ENCODE measurements at places on chromosomes 4 and X.
A peak's percentile ranks its signal among the peaks of the same experiment; 100 is the strongest.

- DNase-seq: no peak
These were observed 52.3 kb upstream of the TRPC5OS start for GRCh38 chrX:111823703-111824102.

- DNase-seq: no peak
These were observed 81.2 kb downstream of the SHROOM3 start for GRCh38 chr4:76515975-76516843.

GRCh38 chr4:153393397-153393796 lies 48.9 kb downstream of the MND1 start:
- DNase-seq: no peak

- DNase-seq: peak; percentile 7
These were observed 179.0 kb downstream of the SCFD2 start for GRCh38 chr4:53186714-53187358.

GRCh38 chr4:56648021-56648823 lies 32.9 kb downstream of the HOPX start:
- DNase-seq: no peak

GRCh38 chr4:158005021-158005420 lies 167.8 kb downstream of the GASK1B start:
- DNase-seq: no peak

DNA sequence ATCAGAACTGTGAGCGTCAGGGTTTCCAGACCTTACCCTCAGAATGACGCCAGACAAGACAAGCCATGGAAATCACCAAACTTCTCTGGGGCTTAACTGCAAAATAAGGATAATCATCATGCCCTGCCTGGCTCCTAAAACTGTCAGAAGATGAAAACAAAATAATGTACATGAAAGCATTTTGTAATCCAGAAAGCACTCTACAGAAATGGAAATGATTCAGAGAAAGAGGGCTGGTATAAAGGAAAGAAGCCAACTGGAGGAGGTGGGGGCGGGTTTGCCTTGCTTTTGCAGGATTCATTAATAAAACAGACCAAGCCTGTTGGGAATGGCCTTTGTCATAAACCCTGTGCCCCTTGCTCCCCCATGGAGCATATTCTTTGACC lies 47.3 kb downstream of the SEPSECS start:
- DNase-seq: no peak

- DNase-seq: no peak
These were observed 131.6 kb upstream of the STIM2 start for GRCh38 chr4:26729027-26729426.

DNA sequence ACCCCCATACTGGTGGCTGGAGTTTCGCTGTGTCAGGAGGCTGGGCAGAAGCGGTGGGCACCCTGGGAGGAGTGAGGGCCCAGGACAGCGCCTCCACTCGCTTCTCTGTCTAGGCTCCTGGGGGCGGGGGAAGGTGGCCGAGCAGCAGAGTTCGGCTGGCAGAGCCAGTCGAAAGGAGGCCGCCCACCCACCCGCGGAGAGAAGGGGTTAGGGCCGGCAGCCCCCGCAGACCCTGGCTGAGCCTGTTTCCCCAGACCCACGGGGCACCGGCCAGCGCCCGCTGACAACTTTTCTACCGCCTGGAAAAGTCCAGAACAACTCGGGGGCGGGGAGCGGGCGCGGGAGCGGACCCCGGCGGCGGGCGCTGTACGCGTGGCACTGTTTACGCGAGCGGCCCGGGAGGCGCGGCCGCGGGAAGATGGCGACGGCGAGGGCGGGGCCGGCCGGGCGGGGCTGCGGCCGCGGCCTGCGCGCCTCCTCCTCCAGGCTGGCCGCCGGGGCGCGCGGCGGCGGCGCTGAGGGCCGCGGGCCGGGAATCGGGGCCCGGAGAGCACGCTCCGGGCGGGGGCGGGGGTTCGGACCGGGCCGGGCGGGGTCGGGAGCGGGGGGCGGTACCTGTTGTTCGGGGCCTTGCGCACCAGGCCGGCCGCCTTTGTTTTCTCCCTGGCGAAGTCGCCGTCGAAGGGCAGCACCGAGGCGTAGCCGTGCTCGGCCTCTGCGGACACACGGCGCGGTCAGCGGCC lies 628 bp downstream of the MXD4 start:
- DNase-seq: no peak

DNA sequence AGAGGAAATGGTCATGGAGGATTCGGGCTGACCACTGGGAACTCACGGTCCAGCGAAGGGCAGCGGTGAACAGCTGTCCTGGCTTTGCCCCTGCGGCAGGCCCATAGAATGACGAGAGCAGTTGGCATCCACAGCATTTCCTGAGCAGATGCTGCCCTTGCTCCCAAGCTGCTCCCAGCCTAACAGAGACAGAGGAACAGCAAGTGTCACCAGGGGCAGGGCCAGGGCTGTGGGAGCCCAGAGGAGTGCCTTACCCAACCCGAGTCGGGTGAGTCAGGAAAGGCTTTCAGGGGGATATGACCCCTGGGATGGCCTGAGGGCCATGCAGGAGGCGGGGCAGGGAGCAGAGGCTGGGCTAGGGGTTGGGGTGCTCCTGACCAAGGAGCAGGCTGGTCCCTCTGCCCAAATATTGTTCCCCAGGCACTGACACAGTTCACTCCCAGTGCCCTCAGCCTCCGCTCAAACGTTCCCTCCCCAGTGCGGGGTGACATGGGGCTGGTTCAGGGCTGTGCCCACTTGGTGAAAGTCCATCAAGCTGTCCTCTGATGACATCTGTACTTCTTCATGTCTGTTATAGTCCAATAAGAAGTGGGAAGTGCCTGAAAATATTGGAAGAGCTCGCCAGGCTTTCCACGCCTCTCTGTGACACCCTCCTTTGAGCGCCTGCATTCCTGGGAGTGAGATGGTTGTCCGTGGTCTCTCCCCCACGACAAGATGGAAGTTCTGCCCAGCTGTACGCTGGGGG lies 64.7 kb upstream of the GPR78 start:
- DNase-seq: no peak

GRCh38 chr4:95534032-95534431 lies 14.7 kb downstream of the UNC5C start:
- DNase-seq: no peak

DNA sequence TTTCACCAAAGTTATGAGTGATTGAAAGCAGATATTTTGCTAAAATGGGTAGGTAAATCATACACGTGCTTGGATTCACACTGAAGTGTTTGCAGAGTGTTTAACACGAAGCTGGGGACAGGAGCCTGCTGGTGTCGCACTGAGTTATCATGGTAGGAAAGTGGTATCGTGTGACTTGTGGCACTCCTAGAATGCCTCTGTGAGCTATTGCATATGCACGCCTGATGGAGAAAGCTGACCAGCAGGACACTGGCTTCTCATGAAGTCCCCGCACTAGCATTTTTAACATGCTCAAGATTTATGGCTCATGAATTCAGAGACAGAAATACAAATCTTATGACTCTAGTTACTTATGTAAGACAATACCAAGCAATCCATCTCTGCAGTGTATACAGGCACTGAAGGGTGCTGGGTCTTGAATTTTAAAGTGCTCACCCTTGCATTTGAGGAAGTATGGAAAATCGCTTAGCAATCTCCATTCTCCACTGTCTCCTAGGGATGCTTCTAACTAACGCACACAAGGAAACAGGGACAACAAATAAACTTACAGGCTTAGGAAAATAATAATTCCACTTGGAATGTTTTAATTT lies 19.8 kb downstream of the VCX3B start:
- DNase-seq: no peak

DNA sequence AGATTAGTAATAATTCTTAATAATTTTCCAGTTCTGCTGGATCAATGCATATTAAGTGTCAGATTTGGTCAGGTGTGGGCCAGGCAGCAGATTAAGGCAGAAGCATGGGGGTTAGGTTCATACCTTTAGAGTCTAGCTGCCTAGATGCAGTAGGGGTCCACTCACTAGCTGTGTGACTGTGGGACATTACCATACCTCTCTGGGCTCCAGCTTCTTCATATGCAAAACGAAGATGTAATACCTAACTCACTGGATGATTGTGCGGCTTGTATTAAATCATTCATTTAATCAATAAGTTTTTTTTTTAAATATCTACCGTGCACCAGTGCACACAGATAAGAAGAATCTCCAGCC lies 1.4 kb downstream of the ANXA3 start:
- DNase-seq: no peak

GRCh38 chr4:45004847-45005565 lies 278.6 kb upstream of the GNPDA2 start:
- no peak for DNase-seq

DNA sequence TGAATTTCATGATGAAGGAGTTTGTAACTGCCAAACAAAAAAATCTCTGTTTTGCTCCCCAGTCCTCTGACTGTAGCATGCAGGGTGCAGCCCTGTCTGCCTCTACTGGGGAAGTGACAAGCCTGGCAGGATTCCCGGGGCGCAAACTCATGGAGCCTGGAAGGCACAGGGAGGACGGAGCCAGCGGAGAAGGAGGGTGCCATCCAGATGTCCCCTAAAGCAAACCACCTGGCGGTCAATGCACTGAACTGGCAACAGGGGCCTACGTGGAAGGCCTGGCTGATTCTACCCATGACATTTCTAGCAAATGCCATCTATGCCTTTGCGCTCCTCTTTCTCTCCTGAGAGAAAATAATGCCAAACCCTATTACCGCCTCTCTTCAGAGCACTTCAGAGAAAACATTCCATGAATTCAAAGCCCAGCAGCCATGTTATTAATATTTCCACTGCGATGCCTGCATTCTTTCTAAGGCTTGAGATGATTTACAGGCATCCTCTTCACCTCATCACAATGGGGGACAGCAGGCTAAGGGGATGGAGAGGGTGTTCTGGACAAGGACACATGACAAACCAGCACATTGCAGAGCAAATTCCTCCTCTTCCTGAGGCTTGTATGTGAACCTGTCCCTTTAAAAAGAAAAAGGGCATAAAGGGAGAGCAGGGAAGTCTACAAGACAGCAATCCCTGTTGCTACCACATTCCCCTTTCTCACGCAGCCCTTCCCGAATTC lies 329.3 kb upstream of the NOCT start:
- DNase-seq: no peak

DNA sequence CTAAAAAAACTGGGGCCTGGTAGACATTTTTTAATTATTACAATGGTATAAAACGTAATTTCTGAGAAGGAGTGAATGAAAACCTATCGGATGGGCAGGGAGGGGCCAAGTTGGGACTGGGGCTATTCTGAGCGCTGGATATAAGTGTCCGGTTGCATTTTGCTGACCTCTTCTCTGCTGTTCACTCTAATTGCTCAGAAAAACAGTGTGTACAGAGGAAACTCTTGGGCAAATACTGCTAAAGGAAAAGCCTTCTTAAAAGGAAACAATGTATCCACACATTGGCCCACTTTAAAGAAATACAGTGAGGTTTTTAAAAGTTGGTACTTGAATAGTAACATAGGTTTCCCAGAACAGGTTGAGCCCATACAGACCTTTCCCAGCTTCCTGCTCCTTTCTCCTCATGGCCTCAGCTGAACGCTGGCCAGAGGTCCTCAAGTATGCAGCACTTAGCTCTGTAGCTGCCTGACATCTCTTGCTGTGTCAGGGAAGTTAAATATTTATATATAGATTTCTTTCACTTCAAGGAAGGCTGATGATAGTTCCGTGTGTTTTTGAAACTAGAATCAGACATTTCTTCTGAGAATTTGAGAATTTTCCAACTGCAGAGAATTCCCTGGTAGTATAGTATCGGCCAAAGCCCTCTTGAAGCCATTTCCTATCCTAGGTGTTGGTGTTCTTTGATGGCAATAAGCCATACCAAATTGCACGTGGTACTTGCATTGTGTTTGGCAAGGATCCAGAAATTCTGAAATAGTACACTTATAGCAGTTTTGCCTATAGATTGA lies 97.1 kb upstream of the SLC4A4 start:
- DNase-seq: peak; percentile 0

DNA sequence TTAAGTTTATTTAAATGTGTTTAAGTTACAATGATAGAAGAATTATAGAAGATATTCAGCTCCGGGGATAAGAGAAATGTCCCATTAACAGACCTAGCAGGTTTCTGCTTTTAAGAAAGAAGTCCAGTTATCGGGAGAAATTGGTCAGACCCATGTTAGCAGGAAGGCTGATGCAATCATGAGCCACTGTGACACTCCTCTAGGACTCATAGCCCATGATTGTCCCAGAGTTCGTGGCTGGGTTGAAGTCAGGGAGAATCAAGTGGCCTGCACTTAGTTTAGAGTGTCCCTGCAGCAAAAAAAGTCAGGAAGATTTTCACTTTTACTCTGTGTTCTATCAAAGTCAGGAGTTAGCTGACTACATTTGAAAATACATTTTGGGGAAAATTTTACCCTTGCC lies 72.0 kb downstream of the TMEM144 start:
- DNase-seq: no peak

DNA sequence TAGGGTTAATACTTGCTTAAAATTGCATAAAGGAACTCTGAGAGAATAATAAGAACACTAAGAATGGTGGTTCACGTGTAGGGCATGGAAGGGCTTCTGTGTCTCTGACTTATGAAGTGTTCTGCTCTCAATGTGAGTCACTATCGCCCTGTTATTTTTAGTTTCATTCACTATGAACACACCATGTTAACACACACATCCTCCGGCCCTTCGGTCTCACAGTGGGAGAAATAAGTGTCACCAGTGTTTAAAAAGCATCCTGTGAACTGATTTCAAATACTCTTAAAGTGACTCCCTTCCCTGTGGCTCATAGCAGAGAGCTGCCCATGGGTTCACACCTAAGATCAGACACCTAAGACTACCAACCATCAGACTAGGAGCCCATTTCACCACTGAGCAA lies 33.8 kb upstream of the FGFBP2 start:
- DNase-seq: no peak

DNA sequence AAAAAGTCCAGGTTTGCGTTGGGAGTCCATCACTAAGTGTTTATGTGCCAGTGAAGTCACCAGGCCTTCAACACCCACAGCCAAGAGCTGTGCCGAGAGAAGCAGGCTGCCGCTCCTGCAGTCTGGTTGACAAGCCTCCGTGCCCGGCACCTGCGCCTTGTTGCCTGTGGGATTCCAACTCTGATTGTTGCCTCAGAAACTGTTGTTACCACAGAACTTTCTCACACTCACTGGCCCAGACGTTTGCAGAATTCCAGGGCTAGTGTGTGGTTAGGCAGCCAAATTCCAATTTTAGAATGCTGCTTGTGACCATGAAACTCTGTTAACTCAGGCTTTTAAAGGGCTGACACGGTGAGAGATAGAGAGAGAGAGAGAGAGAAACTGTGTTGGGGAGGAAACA lies 119.5 kb upstream of the LIMCH1 start:
- DNase-seq: no peak

DNA sequence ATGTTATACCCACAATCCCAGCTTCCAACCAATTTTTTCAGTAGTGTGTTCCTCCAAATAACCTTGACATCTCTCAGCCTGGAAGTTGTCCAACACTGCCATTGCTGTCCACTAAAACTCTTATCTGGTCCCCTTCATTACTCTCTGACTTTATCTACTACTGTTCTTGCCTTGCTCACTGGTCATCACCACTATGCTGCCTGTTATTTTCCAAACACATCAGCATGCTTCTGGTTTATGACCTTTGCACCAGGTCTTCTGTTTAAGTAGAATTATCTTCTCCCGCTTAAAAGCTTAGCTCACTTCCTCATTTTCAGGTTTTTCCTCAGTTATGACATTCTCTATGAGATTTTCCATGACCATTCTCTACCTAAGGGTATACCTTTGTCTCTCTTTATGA lies 5.5 kb downstream of the ELMOD2 start:
- DNase-seq: no peak

GRCh38 chr4:1504595-1505500 lies 98.6 kb upstream of the NKX1-1 start:
- no peak for DNase-seq

GRCh38 chr4:53307210-53307609 lies 58.7 kb downstream of the SCFD2 start:
- no peak for DNase-seq

GRCh38 chr4:139641218-139641617 lies 24.4 kb upstream of the MGST2 start:
- DNase-seq: no peak

Measured in NCI-H1436 (cell line).